ENCODE measurements at places on chromosomes 1 and 21. TPM values are rescaled to one million over a fixed set of nuclear protein-coding genes. Genes with fewer than 3 reads are reported as not detected.

Gene GABPB2
- 32.7 TPM for total RNA-seq

Gene S100PBP
- 78.9 TPM for total RNA-seq

Gene LCE3D
- total RNA-seq: not detected

Gene TFF2
- total RNA-seq: not detected

Gene CAMK2N1
- 0.29 TPM for total RNA-seq

Data from activated CD8-positive, alpha-beta T cell treated with anti-CD3 and anti-CD28 coated beads, Interleukin-2, amount 10 ng/mL, durations not matched to agents 7 days and 5 days (primary cell).